ENCODE measurements at places on chromosomes 4 and X.

DNA sequence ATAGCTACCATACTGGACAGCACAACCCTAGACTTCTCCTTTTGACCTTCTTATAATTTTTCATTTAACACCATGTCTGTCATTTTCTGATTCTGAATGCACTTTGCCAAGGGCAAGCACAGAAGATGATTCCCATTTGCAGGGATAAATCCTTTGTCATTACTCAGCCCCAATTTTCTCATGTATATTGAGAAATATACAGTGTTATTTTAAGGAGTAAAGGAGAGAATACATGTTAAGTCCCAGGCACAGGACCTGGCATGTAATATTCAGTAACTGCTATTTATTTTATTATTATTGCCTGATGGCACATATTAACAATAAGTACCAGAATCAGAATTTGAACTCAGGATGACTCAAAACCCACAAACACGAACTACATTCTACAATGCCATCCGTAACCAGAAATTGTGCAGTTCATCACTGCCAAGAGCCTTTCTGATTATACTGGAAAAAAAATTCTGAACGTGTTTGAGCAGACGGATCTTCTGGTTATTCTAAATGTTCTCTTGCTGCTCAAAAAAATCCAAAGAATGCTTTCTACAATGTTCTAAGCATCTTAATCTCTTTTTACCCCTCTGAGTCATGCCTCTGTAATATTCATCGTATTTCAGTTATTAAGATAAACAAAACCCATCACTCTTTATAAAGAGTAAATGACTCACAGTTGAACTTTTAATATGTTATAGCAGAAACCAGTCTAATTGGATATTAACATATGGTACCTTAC lies 170.0 kb downstream of the MID1 start:
- no peak for DNase-seq

GRCh38 chr4:147940171-147940570 lies 208.3 kb downstream of the ARHGAP10 start:
- no peak for DNase-seq

DNA sequence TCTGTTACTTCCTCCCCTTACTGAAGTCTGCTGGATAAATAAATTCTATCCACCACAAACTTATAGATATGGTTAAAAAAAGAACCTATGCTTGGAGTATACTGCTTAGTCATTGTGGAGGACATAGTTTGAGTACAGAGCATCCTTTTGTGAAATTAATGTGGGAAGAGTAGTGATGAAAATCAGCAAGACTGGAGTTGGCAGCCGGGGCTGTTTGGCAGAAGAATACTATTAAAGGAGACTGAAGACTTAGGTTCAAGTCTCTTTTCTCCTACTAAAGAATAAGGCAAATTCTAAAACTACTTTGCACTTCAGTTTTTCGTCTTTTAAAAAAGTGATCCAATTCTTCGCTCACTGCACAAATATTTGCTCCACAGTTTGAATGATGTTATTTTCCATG lies 326.6 kb upstream of the ATOH1 start:
- no peak for DNase-seq

- no peak for DNase-seq
Measured at GRCh38 chr4:168383510-168383909, 65.0 kb upstream of the DDX60 start.

DNA sequence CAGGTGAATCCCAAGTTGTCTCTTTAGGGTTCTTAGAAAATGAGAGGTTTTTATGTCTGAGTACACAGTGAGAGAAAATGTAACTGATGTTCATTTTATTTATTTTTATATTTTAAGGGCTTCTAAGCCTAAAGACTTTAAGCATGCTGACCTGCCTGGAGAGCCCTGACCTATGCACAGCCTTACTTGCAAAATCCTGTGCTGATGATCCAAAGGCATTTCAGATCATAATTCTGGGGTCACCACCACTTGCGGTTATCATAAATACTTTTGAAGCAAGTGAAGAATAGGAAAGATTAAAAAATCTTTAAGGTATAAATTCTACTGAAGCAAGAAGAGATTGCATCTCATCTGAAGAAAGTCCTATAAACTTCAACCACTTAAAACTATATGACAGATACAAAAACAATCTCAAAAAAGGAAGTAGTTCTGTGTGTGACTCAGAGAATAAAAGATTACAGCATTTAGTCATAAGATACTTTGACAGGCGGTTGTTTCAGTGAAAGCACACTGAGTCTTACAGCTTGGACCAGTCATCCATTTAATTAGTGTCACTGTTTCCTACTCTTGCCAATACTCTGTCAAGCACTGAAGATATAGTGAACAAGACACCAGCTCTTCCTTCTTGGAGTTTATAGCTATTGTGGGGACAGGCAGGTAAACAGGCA lies 245.2 kb upstream of the DIPK2B start:
- DNase-seq = no peak

GRCh38 chr4:7843831-7844593 lies 95.6 kb downstream of the AFAP1 start:
- DNase-seq = peak; percentile 34

DNA sequence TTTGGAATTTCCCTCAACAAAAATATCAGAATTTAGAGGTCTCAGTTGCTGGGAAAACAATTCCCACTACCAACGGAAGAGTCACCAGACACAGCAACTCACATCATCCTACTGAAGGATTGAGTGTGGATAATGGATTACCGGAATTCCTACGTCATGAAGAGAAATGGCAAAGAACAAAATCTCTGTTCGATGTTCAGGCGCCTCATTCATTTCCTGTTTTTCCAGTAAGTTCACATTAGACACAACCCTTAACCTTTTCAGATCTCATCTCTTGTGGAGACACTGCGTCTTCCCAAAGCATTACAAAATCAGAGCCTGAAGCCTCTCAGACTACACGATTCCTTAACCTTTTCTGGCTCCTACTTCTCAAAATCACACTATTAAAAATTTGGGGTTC lies 58.5 kb upstream of the CPEB2 start:
- no peak for DNase-seq

GRCh38 chrX:96383428-96383827 lies 301.2 kb upstream of the DIAPH2 start:
- no peak for DNase-seq

DNA sequence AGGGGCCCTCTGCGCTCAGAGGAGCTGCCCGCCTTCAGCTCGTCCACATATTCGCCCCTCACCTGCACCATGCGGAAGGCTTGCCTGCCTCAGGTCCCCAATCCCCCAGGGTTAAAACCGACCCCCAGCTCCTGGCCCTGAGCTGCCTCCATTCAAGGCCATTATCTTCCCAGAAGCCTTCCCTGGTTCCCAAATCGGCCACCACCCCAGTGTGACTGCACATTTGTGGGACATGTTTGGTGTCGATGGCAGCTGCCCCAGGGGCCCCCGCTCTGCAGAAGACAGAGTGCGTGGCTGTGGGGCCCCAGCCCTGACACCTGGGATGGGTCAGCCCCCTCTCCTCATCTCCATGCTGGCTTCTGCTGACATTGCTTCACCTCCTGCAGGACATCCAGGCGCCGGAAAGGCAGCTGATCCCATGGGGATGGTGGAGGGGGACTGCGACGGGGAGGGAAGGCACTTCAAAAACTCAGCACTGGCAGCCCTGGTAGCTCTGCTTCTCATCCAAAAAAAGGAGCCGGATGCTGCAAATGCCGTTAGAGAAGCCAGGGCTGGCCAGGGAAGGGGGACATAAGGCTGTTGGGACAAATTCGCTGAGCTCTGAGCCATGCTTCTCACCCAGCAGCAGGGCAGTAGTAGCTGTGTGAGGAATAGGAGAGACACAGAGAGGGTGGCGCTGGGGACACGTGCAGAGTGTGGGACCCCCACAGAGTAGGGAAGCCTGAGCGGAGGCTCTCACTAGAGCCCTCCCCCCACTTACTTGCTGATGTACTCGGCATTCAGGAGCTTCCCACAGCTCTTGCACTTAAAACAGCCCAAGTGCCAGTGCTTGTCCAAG lies 78.5 kb downstream of the ABLIM2 start:
- no peak for DNase-seq

DNA sequence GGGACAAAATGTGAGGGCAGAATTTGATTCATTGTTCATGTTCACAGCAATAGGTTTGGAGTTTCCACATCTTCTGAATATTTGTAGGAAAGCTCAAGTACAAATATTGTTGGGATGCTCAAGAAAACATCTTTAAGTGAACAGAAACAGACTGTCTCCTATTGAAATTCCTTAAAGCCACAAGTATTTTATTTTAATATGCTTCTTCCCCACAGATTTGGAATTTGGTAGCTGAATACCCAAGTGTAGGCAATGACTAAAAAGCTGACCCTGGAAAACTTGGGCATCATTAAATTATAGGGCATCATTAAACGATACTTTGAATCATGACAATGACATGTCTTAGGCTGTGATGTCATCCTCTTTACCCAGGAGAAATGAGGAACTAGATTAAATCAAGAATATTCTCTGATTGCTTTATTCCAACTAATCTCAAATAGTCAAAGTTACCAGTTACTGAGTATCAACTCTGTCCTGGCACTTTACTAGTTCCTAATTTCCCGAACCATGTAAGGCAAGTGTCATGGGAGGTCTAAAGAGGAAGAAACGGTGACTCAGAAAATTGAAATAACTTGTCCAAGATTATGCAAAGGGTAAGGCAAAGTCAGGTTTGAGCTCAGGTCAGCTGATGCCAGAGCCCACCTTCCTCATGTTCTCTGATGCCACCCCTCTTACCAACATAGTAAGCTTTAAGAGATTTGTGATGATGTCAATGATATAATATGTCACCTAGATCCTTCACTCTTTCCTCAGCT lies 223.1 kb upstream of the LEF1 start:
- DNase-seq = no peak

DNA sequence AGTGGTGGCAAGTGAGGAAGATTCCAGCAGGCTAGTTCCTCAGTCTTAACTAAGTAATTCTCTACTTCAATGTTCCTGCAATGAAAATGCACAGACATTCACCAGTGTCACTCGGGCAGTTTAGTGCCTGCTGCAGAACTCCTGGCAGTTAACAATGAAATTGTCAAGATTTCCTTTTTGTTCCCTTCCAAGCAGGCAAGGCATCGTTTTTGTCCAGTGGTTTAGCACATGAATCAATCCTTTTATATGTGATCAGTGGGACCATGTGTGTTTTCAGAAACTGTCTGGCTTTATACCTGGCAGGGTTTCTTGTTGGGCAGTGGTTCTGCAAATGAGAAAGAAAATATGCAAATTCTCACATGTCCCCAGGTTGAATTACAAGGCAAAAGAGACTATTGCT lies 122.2 kb downstream of the GBA3 start:
- no peak for DNase-seq

GRCh38 chrX:29911673-29912072 lies 303.7 kb upstream of the MAGEB2 start:
- no peak for DNase-seq
